Activated CD8-positive, alpha-beta memory T cell treated with anti-CD3 and anti-CD28 coated beads for 1 hour (primary cell): ENCODE measurements at places on chromosomes 1 and 21.

DNA sequence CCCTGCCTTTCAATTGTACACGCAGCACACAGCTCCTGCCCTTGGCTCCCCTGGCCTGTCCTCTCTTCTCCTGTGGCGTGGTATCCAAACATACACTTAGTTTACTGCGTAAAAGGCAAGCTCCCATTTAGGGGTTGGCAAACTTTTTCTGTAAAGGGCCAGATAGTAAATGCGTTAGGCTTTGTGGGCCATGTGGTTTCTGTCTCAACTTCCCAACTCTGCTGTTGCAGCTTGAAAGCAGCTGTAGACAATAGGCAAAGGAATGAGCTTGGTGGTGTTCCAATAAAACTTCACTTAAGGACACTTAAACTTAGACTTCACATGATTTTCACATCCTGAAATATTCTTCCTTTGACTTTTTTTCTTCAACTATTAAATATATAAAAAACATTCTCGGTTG, 63.3 kb downstream of the RHOU start:
- DNase-seq = no peak

- no peak for DNase-seq
Measured at GRCh38 chr1:154729577-154729976, 121.6 kb upstream of the ADAR start.

- DNase-seq = peak; percentile 78
Measured at GRCh38 chr1:26417111-26417759, 6.6 kb downstream of the LIN28A start.

DNA sequence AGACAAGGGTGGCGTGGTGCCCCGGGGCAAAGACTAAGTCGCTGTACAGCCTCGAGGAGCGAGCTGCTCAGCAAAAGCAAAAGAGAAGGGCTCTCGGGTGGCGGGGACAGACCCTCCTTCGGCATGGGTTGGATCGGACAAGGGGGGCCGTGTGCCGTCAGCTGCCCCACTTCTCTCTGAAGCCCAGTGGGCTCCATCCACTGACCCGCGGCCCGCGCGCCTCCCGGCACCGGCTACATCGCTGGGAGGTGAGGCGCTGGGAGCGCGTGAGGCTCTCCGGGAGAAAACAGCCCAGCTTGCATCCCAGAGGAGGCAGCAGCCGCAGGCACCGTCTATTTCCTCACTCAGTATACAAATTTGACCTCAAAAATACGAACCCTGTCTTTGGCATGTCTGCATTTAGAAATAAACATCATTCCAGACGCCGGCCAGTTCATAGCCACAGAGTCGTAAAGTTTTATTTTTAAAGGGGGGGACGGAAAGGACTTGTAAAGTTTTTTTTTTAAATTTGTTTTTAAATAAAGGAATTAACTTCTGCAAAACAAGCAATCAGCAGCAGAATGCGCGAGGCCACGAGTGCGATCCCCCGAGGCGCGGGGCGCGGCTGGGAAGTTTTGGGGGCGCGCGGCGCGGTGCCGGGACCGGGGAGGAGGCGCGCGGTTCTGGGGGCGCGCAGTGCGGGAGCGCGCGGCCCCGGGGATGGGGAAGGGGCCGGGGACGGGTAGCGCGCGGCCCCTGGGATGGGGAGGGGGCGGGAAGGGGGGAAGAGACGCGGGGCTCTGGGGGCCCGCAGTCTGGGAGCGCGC, 689 bp upstream of the GPR137B start:
- no peak for DNase-seq

DNA sequence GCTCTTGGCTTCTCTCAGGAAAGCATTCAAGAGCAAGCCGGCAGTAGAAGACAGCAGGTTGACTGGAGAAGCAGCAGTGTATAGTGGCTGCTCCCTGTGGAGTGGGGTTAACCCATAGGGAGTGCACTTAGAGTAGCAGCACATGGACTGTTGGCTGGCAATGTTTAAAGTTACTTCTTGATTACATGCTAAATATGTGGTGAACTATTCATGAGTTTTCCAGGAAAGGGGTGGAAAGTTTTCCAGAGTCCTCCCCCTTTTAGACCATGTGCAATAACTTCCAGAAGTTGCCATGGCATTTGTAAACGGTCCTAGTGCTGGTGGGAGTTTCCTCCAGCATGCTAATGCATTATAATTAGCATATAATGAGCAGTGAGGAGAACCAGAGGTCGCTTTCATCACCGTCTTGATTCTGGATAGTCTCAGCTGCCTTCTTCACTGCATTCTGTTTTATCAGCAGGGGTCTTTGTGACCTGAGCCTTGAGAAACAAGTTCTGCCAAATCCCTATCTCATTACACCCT, 131.8 kb downstream of the CCDC185 start:
- no peak for DNase-seq

GRCh38 chr1:2788506-2789163, 12.9 kb downstream of the TTC34 start:
- DNase-seq = no peak

DNA sequence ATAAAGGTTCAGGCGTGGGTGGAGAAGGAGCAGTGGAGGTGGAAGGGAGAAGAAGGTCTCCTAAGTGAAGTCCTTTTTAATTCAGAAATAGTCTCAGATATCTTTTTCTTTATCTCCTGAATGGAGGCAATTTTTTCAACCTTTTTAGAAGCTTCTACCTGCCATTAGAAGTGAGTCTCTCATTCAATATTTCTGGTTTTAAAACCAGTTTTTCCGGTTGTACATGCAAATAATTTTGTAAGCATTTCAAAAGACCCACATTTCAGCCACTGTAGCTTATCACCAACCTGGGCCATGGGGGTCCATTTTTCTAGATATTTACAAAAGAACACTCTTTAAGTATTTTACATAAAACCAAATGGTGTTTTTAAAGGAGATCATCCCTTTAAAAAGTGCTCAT, 1280.2 kb downstream of the NCAM2 start:
- no peak for DNase-seq

- no peak for DNase-seq
Measured at GRCh38 chr1:161258439-161259344, at the start of gene PCP4L1. Gene PCP4L1, plus strand, starts transcription at chr1:161258745. Its CDS starts 230 bp downstream, at chr1:161258975.

DNA sequence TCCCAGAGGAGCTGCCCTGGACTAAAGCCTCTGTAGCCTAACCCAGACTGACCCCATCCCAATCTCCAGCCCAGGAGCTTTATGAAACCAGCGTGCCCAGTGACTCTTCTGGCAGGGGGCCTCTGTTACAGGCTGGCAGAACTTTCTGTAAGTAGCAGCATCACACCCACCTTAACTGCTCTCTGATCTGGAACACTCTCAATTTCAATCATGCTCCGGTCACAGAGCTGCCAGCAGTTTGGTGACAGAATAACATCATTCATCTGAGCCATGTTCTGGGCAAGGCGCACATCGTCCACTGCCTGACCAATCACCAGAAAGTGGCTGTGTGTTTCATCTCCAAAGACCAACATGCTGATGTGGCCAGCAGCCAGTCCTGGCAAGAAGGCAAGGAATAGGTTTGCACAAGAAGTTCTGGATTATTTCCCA, 14.7 kb downstream of the ADCY10 start:
- no peak for DNase-seq

GRCh38 chr1:121517586-121518230, 332.9 kb downstream of the SRGAP2C start:
- no peak for DNase-seq

DNA sequence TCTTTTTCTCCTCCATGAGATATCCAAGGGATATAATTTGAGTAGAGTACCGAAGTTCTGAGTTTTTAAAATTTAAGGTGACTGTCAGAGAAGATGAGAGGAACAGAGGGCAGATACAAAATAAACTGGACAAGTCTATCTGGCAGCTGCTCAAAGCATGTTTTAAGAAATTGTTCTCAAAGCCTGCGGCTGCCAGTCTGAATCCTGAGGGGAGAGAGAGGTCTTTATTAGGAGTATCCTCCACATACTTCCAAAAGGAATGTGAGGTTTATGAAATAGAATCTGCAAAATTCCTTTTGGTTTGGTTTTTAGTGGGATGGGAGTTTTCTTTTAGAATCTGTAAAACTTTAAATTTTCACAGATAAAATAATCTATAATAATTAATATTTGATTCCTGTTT, 41.3 kb downstream of the TTC13 start:
- no peak for DNase-seq

DNA sequence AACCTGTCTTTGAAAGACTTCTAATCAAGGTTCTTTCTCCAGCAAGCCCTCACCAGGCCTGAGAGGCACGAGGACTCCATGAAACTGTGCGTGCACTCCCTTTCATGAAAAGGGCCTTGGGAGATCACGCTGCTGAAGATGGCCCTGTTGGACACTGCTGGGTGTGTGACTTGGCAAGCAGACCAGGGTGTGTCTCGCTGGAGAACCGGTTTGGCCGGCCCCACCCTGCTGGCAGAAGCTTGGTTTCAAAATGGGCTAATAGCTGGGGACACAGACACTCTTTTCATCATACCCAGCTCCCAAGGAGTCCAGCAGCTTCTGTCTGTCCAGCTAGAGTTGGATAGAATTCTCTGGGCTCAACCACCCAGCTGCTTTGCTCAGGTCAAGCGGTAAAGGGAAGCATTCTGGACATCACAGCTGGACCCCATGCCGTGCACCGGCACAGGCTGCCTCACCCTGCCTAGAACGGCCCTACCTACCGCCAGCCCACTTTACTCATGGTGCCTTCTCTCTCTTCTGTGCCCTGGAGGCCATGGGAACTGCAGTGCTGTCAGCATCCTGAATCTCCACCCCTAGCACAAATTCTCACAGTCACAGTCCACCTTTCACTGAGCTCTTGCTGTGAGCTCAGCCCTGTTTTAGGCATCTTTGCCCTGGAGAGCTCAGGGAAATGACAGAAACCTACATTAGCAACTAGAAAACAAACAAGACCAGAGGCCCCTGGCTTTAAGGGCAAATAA, 24.6 kb downstream of the PKP1 start:
- no peak for DNase-seq

GRCh38 chr1:239952348-239953308, 139.1 kb upstream of the FMN2 start:
- no peak for DNase-seq

- no peak for DNase-seq
Measured at GRCh38 chr1:178335426-178335825, 161.3 kb downstream of the CLEC20A start.

GRCh38 chr1:193069748-193070385, 10.5 kb downstream of the RO60 start:
- DNase-seq = no peak

- DNase-seq = no peak
Measured at GRCh38 chr21:45870851-45871615, 110.5 kb upstream of the COL6A1 start.

GRCh38 chr1:74199504-74199903, 1.5 kb downstream of the FPGT start:
- DNase-seq = no peak

- no peak for DNase-seq
Measured at GRCh38 chr21:44331650-44332307, 7.4 kb downstream of the CFAP410 start.

DNA sequence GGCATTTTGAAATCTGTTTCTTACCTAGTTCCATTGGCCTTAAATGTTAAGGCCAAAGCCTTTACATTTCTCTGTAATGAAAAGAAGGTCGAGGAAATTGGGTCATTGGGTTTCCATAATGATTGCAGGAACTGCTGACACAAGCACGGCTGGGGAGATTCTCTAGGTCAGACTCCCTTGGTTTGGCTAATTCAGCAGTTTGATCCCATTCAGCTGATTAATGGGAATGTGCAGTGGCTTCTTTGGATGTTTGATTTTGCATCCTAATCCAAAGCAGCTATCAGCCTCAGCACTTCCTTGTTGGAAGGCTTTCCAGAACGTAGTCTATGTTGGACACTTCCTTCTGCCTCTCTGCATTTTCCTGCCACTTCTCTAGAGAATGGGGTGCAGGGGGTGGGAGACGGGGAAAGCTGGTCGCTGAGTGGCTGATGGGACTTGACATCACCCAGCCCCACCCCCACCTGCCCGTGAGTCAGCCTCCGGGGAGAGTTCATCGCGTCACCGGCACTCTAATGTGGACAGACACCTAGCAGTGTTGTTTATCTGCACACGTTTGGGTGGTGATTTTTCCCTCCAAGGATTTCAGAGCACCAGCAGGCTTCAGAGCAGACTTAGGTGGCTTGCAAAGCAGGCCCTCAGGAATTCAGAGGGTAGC, 5.4 kb downstream of the PSEN2 start:
- DNase-seq = no peak

DNA sequence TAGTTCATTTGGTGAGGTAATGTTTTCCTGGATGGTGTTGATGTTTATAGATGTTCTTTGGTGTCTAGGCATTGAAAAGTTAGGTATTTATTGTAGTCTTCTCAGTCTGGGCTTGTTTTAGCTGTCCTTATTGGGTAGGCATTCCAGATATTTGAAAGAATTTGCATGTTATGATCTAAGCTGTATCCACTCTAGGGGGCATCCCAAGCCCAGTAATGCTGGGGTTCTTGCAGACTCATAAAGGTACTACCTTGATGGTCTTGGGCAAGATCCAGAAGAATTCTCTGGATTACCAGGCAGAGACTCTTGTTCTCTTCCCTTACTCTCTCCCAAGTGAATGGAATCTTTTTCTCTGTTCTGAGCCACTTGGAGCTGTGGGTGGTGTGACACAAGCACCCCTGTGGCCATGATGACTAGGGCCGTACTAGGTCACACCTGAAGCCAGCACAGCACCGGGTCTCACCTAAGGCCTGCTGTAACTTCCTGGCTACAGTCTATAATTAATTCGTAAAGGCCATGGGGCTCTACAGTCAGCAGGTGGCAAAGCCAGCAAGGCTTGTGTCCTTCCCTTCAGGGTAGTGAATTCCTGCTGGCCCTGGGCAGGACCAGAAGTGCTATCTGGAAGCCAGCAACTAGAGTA, 74.8 kb upstream of the PDE4B start:
- DNase-seq = no peak

- DNase-seq = no peak
Measured at GRCh38 chr1:46081206-46081605, 51.2 kb downstream of the PIK3R3 start.

DNA sequence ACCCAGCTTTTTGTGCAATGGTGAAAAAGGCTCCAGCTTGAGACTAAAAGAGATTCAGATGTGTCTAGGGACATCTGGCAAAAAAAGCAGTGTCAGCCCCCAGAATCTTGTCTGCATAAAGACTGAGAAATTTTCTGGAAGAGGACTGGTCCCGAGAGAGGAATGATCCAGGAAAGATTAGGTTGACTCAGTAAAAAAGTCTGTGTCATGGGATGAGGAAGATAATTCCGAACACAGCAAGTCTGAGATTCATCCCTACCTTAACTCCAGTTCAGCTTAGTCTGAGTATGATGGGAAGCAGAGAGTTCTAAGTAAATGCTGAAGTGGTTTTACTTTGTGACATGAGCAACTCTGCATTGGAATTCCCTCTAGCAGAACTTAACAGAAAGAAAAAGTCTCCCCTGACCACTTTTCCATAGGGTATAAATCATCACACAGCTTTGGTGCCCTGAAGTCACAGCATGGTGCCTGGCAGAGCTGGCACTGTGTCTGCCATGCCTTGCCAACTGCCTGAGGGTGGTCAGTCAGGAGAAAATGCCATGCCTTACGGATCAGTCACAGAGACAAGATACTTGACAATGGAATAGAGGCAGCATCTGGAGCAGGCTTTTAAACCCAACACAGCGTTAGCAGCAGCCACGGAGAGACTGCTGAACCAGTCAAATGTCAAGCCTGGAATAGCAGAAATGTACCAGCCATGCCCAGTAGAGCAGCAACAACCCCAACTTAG, 153.4 kb downstream of the ZC3H11B start:
- no peak for DNase-seq

GRCh38 chr1:180939073-180939710, 26.5 kb downstream of the KIAA1614 start:
- DNase-seq = no peak

GRCh38 chr1:2165646-2166045, 28.9 kb downstream of the FAAP20 start:
- no peak for DNase-seq
